ENCODE measurements at places on chromosomes 6 and 20.
A peak's percentile ranks its signal among the peaks of the same experiment; 100 is the strongest.

DNA sequence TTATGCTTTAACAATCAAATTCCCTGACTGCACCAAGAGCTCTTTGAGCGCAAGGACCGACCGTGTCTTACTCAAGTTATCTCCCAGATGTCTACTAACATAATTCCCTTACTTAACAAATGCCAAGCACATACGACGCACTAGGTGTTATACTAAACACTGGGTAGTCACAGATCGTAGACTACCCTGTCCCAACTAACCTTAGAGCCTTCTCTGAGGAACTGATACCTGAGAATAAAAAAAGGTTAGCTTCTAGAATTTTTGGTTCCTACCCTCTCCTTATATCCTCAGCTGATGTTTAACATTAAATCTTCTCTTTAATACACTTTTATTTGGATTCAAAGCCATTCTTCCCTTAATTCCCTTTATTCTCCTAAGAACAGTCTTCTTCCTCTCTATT lies 38.5 kb downstream of the EPB41L2 start:
- DNase-seq: no peak

DNA sequence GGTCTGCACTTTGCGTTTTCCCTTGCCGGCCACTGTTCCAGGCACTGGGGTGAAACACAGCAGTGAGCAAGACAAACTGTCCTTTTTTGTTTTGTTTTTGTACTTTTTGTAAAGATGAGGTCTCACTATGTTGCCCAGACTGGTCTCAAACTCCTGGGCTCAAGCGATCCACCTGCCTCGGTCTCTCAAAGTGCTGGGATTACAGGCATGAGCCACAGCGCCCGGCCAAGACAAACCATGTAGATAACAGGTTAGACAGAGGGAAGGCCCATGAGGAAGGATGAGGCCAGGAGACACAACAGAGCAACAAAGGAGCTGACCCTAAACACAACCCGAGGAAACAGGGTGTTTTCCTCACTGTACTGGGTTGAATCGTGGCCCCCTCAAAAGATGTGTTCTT lies 165.4 kb downstream of the NFATC2 start:
- DNase-seq: no peak

- DNase-seq: no peak
Measured at GRCh38 chr6:33505548-33506370, 51.4 kb downstream of the ZBTB9 start.

- no peak for DNase-seq
Measured at GRCh38 chr6:110399219-110400071, 15.9 kb downstream of the DDO start.

GRCh38 chr6:42106112-42107023 lies 36.1 kb downstream of the C6orf132 start:
- no peak for DNase-seq

DNA sequence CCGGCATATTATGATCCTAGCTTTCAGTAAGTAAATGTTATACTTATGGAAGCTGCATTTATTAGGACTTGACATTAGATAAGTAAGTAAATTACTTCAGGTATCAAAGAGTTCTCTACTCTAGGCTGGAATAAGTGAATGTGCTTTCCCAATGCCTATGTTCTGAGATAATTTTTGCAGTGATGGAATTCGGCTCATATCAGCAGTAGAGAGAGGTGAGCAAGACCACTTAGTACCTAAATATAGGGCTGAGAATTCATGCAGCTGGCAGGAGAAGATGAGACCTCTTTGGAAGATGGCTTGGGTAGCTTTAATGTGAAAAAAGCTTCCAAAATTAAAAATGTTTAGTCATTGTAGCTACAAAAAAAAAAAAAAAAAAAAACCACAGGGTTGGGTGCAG lies 13.3 kb upstream of the BEND3 start:
- no peak for DNase-seq

DNA sequence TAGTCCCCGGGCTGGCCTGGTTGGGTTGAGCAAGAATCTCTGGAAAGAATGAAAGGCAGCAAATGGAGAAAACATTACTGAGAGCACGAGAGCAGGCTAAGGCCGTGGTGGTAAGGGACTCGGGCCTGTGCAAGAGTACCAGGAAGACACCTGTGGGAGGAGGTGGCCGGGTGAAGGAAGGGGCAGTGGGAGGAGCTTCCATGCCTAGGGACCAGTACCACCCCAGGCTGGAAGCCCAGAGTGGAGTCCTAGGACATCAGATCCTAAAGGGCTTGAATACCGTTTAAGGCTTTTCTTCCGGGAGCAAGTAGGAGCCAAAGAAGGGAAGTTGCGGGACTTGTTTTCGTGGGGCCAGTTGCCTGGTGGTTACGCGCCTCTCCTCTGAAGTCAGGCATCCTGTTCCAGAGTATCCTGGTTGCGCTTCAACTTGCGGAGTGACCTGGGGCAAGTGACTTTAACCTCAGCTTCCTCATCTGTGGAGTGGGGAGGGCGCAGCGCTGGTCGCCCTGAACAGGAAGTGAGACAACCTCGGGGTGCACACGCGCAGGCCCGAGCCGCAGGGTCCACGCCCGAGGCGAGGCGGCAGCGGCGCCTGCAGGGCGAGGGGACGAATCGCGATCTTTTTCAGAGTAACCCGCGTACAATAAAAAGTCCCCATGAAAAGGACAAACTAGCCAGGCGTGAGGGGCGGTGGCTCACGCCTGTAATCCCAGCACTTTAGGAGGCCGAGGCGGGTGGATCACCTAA lies 1.1 kb upstream of the TPD52L2 start:
- DNase-seq: peak; percentile 58

GRCh38 chr6:7675353-7675945 lies 50.5 kb upstream of the BMP6 start:
- no peak for DNase-seq

DNA sequence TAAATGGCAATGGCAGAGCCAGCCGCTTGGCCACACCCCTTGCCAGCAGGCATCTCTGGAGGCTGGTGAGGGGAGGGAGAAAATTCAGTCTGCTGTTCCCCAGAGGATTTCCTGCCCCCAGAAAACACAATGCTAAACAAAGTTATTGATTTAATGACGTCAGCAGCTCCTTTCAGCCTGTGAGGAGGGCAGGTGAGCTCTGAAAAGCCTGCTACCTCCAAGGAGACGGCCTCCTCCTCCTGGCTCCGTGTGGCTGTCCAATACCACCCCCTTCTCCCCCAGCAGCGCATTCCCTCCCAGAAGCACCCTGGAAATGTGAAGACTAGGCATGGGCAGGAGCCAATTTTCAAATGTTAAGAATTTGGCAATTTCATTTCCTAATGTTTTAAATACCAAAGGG lies 393.1 kb downstream of the ZFAND3 start:
- peak; percentile 48 for DNase-seq

DNA sequence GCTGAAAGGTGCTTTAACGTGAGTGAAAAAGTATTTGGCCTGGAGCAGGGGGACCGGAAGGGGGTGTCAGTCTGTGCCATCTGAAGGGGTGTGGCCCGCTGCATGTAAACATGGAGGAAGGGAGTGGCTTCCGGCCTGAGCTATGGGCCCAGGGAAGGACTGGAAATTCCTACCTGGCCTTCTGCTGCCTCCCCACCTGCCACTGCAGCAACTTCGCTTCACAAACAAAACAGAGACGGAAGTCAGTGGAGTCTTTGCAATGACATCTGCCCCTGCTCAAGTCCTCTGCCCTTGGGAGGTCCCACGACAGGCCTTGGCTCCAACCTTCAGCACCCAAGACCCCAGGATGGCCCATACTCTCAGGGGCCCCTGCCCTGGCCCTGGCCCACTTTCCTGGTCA lies 28.1 kb upstream of the FOXP4 start:
- no peak for DNase-seq

GRCh38 chr6:109326351-109326750 lies 55.9 kb downstream of the CD164 start:
- no peak for DNase-seq

DNA sequence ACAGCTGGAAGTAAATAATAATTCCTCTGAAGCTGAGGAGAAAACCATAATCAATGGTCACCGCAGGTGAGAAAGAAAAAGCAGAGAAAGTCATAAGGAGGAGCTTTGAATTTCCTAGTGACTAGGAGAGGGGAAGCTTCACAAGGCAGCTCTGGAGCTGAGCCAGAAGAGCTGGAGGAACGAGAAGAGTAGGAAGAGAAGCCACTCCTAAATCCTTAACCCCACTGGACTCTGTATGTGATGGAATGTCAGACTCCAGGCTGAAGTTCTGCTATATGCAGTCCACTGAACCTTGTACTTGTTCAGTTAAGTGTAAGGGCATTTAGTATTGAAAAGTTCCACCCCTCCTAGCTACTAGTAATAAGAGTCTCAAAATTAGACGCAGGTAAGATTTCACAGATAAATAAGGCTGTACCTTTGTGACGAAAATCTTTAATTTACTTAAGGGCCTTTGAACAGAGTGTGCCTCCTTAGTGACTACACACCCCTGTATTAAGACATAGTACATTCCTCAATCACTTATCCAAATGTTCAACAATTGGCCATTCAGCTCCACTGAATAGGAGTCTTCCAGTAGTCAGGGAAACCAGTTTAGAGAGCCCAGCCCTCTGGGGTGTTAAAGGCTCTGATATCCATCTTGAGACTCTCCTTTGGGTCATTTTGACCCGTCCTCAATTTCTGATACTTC lies 71.4 kb upstream of the UFL1 start:
- no peak for DNase-seq

DNA sequence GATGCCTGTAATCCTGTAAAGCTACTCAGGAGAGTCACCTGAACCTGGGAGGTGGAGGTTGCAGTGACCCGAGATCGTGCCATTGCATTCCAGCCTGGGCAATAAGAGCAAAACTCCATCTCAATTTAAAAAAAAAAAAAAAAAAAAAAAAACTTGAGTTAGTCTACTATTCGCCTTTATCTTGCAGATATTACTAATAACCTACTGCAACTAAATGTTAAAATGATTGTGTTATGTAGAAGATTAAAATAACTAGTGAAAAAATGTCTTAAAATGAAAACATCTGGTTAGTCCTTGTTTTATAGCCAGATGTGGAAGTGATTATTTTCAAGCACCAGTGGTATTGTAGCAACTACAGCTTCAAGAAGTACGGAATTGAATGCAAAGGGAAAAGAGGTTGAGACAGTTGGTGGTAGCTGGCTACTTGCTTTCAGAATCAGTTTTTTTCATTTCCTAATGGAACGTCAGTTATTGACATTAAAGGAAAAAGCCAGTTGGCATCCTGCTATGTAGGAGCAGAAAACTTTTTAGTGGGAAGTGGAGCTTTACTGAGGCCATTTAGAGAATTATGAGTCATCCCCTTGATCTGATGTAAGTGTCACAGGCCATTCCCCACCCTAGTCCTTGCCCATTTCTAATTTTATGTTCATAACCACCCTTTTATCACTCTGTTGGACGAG lies 43.8 kb upstream of the DYNLRB1 start:
- DNase-seq: no peak

GRCh38 chr20:11170025-11170424 lies 496.2 kb upstream of the JAG1 start:
- no peak for DNase-seq

DNA sequence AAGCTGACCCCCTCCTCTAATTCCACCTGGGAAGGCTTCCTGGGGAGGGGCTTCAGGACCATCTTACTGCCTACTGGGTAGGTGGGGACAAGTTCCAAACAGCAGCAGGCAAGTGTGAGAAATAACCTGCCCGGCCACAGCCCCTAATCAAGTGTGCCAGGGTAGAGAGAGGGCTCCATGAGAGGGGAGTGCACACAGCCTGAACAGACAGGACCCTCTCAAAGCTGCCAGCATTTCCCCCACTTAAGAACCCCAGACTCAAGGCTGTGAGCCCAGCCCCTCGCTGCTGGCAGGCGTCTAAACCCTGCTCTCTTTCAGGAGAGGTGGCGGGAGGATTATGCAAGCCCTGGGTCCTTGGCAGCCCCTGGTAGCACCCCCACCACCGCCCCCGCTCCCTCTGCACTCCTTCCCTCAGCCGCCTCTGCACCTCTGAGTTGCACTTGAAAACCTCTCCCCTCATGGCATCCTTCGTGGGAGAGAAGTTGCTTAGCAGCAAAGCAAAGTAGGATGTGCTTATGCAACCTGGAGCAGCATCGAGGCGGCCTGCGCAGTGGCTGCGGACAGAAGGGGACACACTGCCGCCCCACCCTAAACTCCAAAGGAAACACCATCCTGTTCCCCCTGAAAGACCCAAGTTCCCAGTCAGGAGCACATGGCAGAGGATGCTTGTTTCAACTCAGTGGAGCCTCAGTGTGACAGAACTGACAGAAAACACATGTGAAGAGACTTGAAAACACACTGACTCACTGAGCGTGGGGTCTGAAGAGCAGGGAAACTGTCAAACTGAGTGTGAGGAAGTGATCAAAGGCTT lies 10.5 kb downstream of the DDRGK1 start:
- no peak for DNase-seq

Measured in NCI-H1417 treated with DMSO at 0.1 percent for 48 hours (cell line).